ENCODE measurements at places on chromosomes 12 and 14.

DNA sequence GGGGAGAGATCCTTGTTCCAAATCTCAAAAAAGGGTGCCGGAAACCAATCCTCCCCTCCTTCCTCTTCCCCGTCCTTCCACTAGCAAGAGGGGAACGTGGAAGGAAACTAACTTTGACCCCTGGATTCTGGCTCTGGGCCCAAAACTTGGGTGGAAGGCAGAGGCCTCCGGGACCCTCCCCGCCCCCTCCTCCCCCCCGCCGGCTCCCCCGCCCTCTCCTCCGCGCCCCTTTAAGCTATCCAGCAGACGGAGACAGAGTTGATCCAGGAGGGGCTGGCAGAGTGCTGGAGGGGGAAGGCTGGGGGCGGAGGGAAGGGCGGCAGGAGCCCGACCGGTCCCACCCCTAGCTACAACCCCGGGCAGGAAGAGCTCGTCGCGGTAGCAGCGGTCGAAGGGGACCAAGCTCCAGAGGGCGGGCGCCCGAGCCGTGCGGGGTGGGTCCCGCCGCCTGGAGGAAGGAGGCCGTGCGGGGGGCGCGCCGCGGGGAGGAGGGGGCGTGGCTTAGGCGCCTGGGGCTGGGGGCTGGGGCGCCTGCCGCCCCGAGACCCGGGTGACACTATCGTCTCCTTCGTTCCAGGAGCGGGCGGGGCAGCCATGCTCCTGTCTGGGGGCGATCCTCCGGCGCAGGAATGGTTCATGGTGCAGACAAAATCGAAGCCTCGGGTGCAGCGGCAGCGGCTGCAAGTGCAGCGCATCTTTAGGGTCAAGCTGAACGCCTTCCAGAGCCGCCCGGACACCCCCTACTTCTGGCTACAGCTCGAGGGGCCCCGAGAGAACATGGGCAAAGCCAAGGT lies at the start of gene NYNRIN:
NYNRIN (plus strand) TSS at position 351 of the 794 bp plus-strand sequence; CDS start at position 595, 244 bp downstream.
- peak; percentile 46 for DNase-seq

GRCh38 chr14:103121846-103122584 lies 1.2 kb upstream of the TNFAIP2 start:
- no peak for DNase-seq

DNA sequence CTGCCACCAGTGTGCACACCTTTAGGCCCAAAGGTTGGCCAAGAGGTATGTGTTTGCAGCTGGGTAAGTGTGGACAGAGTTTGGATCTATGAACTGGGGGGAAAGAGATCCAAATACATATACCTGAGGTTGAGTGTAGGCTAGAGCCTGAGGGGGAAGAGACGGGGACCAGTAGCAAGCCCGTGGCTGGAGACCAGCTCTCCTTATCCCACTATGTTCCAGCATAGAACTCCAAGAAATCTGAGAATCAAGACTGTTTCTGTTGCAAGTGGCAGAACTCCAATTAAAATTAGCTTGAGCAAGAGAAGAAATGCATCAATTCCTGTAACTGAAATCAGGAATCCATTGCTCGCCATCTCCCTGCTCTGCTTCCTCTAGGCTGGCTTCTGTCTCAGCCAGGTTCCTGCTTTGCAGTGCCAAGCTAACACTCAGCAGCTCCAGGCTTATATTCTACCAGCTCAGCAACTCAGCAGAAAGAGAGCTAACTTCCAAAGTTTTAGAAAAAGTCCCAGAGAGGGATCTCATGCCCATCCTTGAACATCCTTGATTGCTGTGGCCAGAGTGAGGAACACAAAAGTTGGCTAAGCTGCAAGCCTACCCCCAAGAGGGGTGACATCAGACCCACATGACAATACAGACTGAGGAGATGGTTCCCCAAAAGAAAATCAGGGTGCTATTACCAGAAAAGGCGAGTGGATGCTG lies 1.5 kb upstream of the PCK2 start:
- no peak for DNase-seq

GRCh38 chr12:24944601-24944975 lies 4.3 kb downstream of the BCAT1 start:
- no peak for DNase-seq

DNA sequence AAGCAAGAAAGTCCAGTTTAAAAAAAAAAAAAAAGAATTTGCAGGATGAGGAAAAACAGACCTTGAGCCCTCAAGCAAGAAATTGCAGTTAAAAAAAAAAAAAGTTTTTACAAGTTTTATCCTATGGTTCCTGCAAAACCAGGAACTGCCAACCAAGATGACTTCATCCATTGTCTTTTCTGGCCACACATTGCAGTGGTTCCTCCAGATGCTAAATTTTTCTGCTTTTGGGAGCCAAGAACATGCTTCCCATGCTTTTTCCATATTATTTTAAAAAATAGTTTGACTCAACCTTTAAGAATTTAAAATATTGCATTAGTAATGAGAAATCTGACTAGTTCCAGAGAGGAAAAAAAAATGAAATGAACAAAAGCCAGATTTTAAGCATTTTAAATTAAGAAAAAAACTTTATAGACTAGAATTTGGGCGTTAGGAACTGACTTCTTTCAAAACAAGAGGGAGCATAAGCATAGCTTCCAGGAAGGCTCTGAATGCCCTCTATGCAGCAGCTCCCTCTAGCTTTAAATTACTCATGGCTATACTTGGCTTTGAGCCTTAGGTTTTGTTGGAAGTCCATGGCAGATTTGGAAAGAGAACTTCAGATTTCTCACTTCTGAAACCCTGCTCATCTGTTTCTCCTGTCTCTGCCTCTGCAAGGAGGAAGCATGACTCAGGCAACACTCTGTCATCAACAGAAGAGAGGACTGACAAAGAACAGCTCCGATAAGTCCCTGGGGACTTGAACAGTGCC lies 124.5 kb downstream of the GPR65 start:
- no peak for DNase-seq

DNA sequence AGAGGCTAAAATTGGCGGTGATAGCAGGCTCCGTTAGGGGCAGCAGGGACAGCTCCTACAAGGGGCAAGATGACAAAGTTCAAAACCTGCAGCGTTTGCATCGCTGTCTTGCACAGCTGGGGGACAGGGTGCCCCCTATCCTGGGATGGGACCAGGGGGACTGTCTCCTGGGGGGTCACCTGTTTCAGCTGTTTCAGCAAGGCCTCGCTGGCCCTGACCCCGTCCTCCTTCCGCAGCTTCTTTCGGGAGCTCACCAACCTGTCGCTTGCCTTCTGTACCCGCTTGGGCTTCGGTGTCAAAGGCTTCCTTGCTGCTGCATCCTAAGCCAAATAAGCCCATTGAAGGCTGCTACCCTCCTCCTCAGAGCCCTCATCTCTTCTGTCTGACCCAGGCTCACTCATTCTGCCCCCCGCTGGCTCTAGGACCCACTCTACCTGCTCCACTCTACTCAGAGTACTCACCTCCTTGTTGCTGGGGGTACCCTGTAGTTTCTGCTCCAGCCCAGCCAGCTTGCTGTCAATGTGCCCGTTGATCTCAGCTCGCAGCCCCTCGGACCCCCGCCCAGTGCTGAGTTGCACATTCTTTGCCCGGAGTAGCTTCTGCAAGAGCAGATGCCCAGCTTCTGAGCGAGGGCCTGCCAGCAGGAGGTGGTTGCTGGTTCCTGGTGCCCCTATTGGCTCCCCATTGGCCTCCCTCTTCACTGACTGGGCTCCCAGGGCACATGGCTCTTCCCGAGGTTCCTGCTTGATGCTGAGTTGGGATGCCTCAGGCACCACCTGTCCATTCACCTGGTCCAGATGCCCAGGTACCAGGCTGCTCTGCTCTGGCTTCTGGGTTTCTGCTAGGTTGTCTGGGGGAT lies 12.4 kb upstream of the PRKAG1 start:
- DNase-seq = no peak

DNA sequence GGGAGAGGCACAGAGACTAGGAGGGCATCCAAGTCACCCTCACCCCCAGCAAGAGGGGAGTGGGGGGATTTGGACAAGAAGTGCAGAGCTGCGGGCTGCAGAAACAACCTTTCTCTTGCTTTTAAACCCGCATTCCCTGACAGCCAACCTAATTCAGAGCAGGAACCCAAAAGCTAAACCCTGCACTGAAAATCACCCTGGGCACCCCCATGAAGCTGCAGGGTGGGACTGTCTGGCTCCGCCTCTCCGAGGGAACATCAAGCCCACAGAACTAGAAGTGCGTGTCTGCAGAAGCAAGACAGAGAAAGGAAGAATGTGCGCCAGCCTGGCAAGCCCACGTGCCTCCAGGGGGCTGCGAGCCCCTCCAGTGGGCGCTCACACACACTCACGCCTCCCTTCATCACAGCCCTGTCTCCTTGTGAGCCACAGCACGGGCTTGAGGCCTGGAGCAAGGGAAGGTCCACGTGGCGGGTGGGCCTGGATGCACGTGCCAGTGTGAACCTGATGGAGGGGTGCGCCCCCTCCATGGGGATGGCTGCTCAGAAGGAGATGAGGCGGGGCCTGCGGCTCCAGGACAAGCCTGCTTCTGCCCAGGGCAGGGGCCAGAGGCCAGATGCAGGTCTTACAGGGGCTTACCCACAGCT lies 27.8 kb upstream of the PNMA1 start:
- no peak for DNase-seq

DNA sequence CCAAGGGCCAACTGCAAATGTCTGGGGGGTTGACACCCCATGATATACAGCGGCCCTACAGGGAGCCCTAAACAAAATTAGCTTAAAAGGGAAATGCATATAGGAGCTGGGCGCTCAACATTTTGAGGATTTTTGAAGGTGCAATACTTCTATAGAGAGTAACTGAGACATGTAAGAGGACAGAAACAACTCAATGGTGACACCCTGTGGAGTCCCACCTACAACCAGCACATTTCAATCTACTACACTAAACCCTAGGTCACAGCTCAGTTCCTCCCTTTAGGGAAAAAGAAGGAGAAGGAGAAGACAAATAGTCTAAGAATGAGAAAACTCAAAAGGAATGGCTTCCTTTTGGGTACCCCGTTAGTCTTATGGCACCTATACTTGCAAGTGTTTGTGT lies 1010.5 kb upstream of the NOVA1 start:
- no peak for DNase-seq

- no peak for DNase-seq
Measured at GRCh38 chr14:49212721-49213120, 373.5 kb downstream of the RPS29 start.

DNA sequence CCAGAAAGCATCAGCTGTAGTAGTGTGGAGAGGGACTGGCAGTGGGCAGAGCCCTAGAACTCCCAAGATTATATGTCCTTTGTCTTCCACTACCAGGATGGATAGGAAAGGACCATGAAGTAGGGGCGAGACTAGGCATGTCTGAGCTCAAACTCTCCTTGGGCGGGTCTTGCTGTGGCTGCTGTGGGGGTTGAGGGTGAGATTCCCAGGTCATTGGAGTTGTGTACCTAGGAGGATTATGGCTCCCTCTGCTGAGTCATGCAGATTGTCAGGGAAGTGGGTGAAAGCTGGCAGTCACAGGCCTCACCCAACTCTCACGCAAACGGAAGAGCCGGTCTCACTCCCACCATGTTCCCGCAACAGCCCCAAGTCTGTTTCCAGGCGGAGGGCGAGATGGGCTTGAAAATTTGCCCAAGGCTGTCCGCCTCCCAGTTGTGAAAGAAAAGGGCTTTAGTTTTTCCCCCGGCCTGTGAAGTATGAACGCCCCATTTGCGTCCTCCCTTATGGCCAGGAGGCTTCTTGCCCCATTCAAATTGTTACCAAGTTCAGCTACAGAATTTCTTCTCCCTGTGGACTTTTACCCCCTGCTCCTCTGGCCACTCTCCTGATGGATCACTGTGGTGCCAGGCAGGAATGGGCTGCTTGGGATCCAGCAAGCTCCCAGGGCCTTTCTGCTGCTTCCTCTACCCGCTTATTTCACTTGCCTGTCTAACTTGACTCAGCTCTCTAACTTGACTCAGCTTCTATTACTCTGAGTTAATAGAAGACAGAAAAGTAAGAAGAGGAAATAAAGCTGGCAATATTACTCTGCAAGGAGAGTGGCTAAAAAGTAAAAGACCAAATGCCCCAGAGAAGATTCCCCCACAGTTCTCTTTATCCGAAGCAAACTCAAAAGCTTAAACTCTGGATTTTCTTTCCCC lies 159.3 kb downstream of the SLC2A13 start:
- DNase-seq = no peak

- no peak for DNase-seq
Measured at GRCh38 chr12:129550353-129550752, 353.5 kb downstream of the TMEM132D start.

- DNase-seq = no peak
Measured at GRCh38 chr12:101909646-101910045, 32.3 kb downstream of the DRAM1 start.

GRCh38 chr12:124567673-124568373 lies 411 bp upstream of the NCOR2 start:
- DNase-seq = peak; percentile 73

- no peak for DNase-seq
Measured at GRCh38 chr12:68290126-68290525, 36.7 kb upstream of the IL22 start.

DNA sequence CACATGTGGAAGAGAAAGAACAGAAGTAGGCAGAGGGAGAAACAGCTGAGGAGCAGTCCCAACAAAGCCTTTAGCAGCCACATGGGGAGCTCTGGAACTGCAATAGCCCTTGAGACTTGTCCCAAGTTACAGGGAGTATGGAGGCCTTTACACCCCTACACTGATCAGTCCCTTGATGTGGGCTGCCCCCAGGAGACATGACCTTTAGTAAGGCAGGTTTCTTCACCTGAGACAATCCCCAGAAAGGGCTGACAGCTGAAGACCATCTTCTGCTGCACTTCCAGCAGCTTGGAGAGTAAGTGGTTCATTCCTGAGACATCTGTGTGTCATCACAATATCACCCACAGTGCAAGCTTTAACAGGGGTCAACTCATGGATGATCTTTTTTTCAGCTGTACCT lies 8.6 kb upstream of the SNAPC1 start:
- DNase-seq = no peak

GRCh38 chr14:51430633-51431032 lies 190.6 kb downstream of the TMX1 start:
- DNase-seq = no peak

- DNase-seq = no peak
Measured at GRCh38 chr12:13961971-13962370, 19.4 kb downstream of the GRIN2B start.

- DNase-seq = no peak
Measured at GRCh38 chr14:56183631-56184157, 65.5 kb downstream of the PELI2 start.

DNA sequence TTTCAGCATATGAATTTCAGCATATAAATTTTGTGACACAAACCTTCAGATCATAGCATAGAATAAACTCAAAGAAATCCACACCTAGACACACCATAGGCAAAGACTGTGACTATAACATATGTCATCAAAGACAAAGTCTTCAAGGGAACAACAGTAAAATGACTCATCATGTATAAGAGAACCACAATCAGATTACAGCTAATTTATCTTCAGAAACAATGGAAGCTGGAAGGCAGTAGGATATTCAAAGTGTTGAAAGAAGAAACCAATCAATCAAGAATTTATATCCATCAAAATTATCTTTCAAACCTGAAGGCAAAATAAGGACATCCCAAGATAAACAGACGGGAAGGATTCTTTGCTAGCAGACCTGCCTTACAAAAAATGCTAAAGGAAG lies 29.0 kb downstream of the DLK1 start:
- no peak for DNase-seq

- no peak for DNase-seq
Measured at GRCh38 chr12:6982532-6982931, 11.8 kb downstream of the EMG1 start.

GRCh38 chr12:30438601-30439041 lies 257.0 kb downstream of the IPO8 start:
- DNase-seq = no peak

- DNase-seq = no peak
Measured at GRCh38 chr12:113457710-113458109, 14.0 kb downstream of the LHX5 start.

GRCh38 chr12:69947897-69948296 lies 122.9 kb downstream of the MYRFL start:
- no peak for DNase-seq
